Activated naive CD4-positive, alpha-beta T cell (primary cell): ENCODE measurements at places on chromosomes 12 and 14.

DNA sequence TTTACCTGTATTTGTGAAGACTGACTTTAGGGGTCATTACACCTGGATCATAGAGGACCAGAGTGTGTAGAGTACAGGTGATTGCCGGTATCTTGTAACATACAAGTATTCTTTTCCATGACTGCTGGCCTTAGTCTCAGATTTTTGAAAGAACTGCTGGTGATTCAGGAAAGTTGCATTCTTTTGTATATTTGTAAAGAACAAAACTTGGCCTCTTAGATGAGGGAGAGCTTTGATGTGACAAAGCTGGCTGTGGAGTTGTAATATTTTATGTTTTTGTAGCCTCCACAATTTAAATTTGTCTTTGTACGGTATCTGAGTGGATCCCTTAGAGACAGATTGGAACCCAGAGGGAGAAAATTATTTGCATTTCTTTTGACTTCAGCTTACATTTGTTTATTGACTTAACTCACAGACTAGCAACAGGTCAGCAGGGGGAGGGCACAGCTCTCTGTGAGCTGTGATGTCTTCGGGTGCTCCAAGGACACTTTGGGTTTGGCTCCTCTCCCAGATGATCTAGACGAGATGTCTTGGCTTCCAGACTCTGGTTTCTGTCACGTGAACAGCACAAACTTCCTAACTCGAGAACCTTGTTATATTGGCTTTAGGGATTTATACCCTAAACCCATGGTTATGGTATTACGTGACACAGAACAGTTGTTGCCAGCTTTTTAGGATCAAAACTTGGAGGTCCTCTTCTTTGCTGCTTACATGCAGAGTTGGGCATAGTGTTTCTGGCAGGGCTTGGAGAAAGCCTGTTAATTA, 65.9 kb downstream of the DAAM1 start:
- DNase-seq = no peak

DNA sequence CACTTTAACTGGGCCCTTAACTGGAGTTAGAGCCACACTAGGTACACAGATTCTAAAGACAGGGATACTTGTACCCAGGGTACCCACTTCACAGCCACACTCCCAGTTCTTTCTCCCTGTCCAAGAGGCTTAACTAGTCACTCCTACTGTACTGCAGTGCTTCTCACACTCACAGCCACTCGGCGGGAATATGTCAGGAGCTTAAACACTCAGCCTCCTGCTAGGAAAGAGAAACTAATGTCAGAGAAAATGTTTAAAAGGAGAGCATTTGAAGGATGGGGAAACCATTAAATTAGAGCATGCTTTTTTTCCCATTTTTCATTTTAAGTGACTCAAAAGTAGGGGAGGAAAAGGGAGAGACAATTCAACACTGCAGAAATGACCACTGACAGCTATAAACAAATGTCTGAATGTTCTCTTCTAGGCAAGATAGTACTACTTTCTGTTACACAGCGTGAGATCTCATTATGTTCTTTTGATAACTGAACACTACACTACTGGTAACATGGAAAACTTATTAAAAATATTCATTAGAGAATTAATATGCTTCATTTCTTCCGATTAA, 22.9 kb upstream of the MDM1 start:
- no peak for DNase-seq

- DNase-seq = no peak
These were observed at the start of gene SETD1B for GRCh38 chr12:121803861-121804416. Gene SETD1B (plus strand): TSS chr12:121804009. CDS start chr12:121804738, 729 bp downstream.

DNA sequence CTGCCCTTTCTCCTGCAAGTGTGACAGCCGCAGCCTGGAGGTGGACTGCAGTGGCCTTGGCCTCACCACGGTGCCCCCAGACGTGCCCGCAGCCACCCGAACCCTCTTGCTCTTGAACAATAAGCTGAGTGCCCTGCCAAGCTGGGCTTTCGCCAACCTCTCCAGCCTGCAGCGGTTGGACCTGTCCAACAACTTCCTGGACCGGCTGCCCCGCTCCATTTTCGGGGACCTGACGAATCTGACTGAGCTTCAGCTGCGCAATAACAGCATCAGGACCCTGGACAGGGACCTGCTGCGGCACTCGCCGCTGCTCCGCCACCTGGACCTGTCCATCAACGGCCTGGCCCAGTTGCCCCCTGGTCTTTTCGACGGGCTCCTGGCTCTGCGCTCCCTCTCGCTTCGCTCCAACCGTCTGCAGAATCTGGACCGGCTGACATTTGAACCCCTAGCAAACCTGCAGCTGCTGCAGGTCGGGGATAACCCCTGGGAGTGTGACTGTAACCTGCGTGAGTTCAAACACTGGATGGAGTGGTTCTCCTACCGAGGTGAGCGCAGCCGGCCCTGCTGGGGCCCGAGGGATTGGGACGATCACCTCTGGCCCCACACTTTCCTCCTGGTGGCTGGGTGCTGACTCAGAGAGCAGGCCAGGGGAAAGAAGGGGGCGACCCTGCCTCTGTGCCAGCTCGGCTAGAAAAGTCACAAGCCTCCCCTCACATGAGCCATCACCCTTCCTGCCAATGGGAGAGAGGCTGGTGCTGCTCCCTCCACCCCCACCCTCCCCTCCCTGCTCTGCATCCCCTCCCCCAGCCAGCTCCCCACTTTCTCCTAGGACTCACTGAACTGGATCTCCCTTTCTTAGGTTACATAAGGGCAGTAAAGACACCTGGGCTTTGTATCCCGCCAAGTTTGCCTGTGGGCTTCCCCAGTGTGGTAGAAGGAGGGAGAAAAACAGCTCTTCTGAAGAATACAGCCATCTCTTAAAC, 10.9 kb downstream of the LRTM2 start:
- DNase-seq = no peak

- no peak for DNase-seq
These were observed 379.4 kb downstream of the RPS29 start for GRCh38 chr14:49206828-49207227.
